ENCODE measurements at places on chromosomes 2 and 18.

GRCh38 chr2:65366595-65367125 lies 65.7 kb downstream of the SPRED2 start:
- H3K27ac ChIP-seq = no peak overlapping the region
- DNase-seq = peak; percentile 64

DNA sequence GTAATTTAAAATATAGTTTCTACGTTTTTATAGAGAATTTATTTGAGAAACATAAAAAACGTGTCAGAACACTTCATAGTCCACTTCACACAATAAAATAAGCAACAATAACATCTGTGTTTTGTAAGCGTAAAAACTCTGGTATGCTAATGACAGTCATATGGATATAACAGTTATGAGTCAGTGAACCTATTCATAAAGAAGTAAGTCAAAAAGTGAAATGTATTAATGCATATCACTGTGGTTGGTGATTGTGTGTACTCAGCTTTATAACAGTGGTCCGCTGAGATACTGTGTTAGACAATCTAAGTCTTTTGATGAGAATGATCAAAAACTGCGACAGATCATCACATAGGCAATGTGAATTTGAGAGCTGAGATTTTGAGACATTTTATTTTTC lies 153.2 kb downstream of the WDR7 start:
- no peak overlapping the region for H3K27ac ChIP-seq
- no peak for DNase-seq
- no peaks in the 10 kb centered on the region for H3K27me3 ChIP-seq
- peaks cover 25% of the 10 kb centered on the region for H3K36me3 ChIP-seq
- no peak overlapping the region for H3K4me3 ChIP-seq
- no peaks in the 10 kb centered on the region for H3K4me1 ChIP-seq

DNA sequence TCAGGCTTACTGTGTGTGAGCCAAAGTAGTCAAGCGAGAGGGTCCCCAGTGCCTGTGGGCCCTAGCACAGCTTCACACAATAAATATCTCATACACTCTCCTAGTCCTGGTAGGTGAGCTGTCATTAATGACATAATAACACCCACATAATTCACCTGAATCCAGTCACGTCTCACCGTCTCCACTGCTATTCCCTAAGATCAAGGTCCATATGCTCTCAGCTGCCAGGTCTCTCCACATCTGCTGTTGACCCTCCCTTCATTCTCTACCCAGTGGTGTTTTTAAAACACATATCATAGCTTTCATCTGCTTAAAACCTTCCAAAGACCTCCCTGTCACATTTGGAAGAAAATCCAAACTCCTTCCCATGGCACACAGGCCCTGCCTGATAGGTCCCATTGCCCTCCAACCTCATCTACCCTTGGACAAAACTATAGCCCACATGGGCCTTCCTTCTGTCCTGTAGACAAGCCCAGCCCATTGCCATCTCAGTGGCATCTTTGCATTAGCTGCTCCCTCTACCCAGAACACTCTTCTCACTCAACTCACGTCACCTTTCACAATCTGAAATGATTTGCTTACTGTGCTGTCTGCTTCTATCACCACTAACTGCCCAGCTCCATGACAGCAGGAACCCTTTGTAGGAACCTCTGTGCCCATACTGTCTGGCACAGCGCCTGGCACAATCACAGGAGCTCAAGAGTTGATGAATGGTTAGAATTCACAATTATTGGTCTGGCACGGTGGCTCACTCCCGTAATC lies 7.5 kb downstream of the KCNG3 start:
- no peaks in the 10 kb centered on the region for H3K4me1 ChIP-seq
- no peak overlapping the region for H3K27ac ChIP-seq
- no peaks in the 10 kb centered on the region for H3K27me3 ChIP-seq
- no peaks in the 10 kb centered on the region for H3K36me3 ChIP-seq
- DNase-seq = no peak
- H3K4me3 ChIP-seq = no peak overlapping the region

- H3K27ac ChIP-seq = peak overlapping the region; percentile 27
- no peak for DNase-seq
- H3K27me3 ChIP-seq = no peaks in the 10 kb centered on the region
- no peak overlapping the region for H3K4me3 ChIP-seq
These were observed 20.0 kb downstream of the TMEM127 start for GRCh38 chr2:96245609-96246390.

- H3K27me3 ChIP-seq = peaks cover 51% of the 10 kb centered on the region
- peak; percentile 47 for DNase-seq
- H3K4me1 ChIP-seq = peaks cover 35% of the 10 kb centered on the region
- no peaks in the 10 kb centered on the region for H3K36me3 ChIP-seq
These were observed 132.8 kb downstream of the ACOXL start for GRCh38 chr2:110865188-110865587.

- H3K27ac ChIP-seq = no peak overlapping the region
- H3K4me1 ChIP-seq = no peaks in the 10 kb centered on the region
- H3K27me3 ChIP-seq = peaks cover 6% of the 10 kb centered on the region
- no peaks in the 10 kb centered on the region for H3K36me3 ChIP-seq
- no peak for DNase-seq
These were observed 4.6 kb downstream of the ACMSD start for GRCh38 chr2:134842930-134843490.

GRCh38 chr18:3067722-3068121 lies 54.8 kb upstream of the LPIN2 start:
- peaks cover 47% of the 10 kb centered on the region for H3K4me1 ChIP-seq
- peak overlapping the region; percentile 47 for H3K4me3 ChIP-seq
- H3K27ac ChIP-seq = no peak overlapping the region

DNA sequence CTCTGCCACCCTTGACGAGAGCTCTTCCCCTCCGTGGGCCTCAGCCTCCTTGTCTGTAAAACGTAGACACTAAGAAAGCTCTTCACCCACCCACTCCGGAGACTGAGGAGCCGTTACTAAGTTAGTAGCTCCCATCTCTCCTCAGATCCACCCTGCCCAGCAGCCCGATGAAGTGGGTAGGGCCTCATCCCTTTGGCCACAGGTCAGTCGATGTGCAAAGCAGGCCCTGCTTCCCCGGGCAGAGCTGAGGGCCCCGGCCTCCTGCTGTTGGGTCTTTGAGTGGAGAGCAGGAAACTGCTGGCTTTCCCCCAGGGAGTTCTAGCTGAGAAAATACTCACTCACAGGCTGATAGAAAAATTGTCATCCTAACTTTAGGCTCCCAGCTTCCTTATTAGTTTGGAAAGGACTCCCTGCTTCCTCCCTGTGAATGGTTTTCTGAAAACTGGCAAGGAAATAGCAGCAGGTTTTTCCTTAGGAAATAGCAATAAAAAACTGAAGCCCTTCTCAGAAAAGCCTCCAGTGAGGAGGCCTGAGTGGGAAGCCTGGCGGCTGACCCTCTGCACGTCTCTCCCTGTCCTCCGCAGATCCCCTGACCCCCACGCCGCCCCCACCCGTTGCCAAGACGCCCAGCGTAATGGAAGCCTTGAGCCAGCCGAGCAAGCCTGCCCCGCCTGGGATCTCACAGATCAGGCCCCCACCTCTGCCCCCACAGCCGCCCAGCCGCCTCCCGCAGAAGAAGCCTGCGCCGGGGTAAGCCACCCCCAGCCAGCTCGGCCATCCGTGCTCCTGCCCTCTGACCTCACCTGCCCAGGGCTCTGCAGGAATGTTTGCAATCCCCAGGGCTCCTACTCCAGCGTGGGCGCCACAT lies 30.2 kb downstream of the ITGB1BP1 start:
- H3K4me1 ChIP-seq = no peaks in the 10 kb centered on the region
- no peaks in the 10 kb centered on the region for H3K27me3 ChIP-seq
- no peak overlapping the region for H3K27ac ChIP-seq

- no peaks in the 10 kb centered on the region for H3K36me3 ChIP-seq
- no peak overlapping the region for H3K27ac ChIP-seq
- no peak overlapping the region for H3K4me3 ChIP-seq
- H3K4me1 ChIP-seq = no peaks in the 10 kb centered on the region
- no peak for DNase-seq
These were observed 71.9 kb downstream of the TNP1 start for GRCh38 chr2:216787851-216788540.

DNA sequence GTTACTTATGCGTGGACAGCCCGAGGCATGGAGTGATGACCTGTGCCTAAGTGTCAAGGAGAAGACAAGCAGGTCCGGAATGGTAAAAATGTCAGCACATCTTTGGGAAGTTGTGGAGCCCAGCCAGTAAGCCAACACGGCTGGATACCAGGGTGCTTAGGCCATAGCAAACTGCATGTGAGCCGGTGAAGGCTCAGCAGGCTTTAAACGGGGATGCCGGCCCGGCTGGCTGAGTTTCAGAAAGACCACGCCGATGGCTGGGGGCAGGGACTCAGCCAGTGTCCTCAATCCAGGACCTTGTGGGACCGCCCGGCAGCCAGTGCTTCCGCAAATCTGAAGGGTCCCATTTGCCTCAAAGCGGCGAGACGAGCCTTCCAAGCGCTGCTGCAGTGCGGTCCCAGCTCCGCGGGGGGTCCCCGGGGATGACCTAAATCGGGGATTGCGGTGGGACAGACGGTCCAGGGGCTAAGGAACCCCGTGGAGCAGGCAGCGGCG lies 946 bp upstream of the AGAP1 start:
- no peaks in the 10 kb centered on the region for H3K36me3 ChIP-seq
- H3K4me3 ChIP-seq = peak overlapping the region; percentile 64
- peaks cover 7% of the 10 kb centered on the region for H3K4me1 ChIP-seq
- H3K27ac ChIP-seq = no peak overlapping the region

GRCh38 chr2:10762651-10763460 lies 41.4 kb downstream of the ATP6V1C2 start:
- DNase-seq = no peak
- H3K36me3 ChIP-seq = no peaks in the 10 kb centered on the region
- H3K4me3 ChIP-seq = no peak overlapping the region
